ENCODE measurements at places on chromosomes 4 and X.

- DNase-seq = no peak
These were observed 293.8 kb upstream of the CTSO start for GRCh38 chr4:156247470-156247869.

DNA sequence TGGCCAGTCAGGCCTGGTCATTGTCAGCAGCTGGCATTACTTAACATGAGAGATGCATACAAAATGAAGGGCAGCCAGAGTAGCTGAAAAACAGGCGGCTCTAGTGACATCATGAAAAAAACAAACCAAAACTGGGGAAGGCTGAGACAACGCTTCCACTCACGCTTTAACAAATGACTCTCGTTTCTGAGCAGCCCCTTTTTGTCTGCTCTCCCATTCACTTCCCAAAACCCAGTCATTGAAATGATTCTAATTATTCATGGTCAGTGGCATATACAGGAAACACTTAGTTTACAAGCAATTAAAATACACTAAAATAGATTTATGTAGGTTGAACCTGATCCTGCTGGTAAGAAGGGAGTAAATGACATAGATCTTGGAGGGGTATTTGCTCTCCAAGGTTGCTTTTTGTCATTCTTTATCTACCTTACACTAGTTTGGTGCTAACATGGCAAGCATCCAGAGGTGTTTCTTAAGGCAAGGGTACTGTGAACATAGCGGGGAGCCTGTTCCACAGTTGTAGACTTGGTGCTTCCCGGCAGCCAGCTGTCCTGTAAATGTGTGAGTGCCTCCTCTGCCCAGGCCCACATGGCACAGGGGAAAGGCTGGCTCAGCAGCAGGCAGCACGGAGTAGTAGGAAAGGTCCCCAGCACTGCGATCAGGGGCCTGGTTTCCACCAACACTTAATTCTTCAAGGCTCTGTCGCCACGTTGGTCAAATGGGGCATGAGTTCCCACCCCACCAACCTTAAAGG, 61.2 kb upstream of the CITED1 start:
- no peak for DNase-seq

- no peak for DNase-seq
These were observed 238.8 kb upstream of the PCDH10 start for GRCh38 chr4:132910229-132910748.

DNA sequence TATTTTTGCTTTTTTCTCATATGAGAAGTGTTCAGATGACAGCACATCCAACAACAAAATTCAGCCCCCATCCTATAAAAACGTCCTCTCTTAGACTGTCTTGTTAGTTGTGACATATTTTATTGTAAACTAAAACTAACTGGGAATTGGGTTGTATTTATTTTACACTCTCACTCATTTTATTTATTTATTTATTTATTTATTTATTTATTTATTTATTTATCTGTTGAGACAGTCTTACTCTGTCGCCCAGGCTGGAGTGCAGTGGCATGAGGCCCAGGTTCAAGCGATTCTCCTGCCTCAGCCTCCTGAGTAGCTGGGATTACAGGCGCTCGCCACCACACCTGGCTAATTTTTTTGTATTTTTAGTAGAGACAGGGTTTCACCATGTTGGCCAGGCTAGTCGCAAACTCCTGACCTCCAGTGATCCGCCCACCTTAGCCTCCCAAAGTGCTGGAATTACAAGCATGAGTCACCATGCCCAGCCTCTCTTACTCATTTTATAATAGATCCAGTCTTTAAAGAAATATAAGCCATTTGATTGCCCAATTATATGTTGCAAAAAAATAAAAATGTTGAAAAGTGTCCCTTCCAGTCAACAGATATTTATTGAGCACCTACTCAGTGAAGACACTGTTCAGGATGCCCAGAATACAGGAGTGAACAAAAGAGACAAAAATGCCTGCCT, 44.6 kb downstream of the PALLD start:
- DNase-seq = no peak

DNA sequence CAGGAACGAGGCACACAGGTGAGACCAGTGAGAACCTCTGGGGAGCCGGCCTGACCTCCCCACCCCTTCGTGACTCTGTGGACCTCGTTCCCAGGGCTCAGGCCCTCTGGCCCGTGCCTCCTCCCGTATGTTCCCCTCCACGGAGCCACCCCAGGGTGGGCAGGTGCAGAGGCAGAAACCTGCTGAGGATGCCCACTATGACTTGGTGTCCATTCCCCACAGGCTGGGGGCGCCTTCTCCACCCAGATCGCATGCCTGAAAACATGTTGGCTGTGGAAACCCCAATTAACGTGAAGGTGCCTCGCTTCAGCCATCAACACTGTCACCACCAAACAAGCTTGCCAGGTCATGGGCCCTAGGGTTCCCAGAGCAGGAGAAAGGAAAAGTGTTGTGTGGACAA, 27.0 kb downstream of the BLOC1S4 start:
- DNase-seq = no peak

GRCh38 chr4:10599574-10599973, 85.0 kb downstream of the CLNK start:
- no peak for DNase-seq

- DNase-seq = no peak
These were observed 47.9 kb downstream of the COX18 start for GRCh38 chr4:73021634-73022033.

- no peak for DNase-seq
These were observed 700.5 kb downstream of the TRIML1 start for GRCh38 chr4:188839704-188840103.

DNA sequence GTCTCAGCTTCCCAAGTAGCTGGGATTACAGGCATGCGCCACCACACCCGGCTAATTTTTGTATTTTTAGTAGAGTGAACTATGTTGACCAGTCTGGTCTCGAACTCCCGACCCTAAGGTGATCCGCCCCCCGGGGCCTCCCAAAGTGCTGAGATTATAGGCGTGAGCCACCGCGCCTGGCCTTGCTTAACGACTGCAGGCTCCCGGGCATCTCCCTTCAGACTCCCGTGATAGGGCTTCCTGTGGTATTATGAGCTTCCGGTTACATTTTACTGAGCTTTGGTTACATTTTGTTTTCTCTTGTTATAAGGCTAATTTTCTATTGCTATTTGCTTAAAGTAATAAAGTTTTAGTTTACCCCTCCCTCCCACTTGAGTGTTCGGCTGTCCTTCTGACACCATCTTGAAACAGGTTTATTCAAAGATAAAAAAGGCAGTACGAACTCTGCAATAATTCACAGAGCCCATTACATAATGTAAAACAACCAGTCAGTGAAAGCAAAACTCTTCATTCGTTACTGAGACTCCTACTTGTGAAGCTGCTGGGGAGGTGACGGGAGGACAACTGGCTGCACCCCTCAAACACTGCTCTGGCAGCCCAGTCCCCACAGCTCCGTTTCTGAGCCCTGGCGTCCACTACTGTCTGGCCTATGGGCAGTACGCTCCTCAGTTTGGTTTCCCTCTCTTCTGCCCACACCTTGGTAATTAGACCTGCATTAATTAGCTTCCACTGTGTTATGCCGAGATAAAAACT, 795.7 kb upstream of the SLIT2 start:
- no peak for DNase-seq

DNA sequence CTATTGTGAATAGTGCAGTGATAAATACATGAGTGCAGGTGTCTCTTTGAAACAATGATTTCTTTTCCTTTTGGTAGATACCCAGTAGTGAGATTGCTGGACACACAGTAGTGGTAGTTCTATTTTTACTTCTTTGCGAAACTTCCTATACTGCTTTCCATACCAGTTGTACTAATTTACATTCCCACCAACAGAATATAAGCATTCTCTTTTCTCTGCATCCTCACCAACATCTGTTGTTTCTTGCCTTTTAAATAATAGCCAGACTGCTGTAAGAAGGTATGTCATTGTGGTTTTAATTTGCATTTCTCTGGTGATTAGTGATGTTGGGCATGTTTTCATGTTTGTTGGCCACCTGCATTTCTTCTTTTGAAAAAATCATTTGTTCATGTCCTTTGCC, 105.9 kb downstream of the COL4A6 start:
- no peak for DNase-seq

GRCh38 chr4:56531823-56532222, 26.2 kb downstream of the ARL9 start:
- no peak for DNase-seq

- no peak for DNase-seq
These were observed 190.7 kb downstream of the RPA4 start for GRCh38 chrX:97074400-97074799.

- no peak for DNase-seq
These were observed 83.2 kb downstream of the TMEM131L start for GRCh38 chr4:153549405-153549804.

- no peak for DNase-seq
These were observed 81.6 kb downstream of the BANK1 start for GRCh38 chr4:101871962-101872676.

DNA sequence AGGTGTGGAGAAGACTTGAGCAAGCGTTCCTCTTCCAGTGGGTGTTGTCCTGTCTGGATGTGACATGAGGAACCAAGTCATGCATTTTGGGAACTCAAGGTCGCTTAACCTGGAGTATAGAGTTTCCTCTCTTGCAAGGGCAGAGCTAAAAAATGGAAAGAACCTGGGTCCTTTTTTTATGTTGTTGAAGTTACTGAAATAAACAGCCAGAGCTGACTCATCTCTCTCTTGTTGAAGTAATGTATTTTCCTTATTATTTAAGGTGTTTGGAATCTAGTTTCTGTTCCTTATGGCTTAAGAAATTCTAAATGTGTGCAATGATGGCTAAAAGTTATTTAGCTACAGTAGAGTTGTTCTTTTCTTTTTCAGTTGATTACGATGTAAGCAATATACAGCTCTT, 314.5 kb downstream of the CAMK2D start:
- DNase-seq = no peak

DNA sequence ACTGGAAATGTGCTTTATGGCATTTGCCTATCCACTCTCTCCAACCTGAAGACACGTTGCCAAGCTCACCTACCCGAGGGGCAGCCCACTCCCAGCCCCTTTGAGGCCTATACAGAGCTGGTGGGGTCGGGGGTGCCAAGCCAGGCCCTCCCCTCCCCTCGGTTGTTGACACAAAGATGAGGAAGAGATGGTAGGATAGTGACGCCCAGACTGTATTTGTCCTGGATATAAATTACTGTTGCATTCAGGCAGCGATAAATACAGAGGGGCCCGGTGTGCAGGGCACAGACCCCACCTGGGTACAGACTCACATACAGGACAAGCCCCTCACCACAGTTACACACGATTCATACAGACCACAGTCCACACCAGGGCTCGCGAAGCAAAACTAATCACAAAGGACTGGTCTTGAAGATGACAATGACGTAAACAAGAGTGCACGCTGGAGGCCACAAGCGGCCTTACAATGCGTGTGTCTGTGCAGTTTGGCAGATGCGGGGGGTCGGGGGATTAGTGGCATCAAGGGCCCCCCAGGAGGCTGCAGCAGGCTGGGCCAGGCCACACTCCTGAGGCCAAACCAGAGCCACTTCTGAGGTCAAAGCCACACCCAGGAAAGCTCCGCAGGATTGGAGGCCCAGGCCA, 14.6 kb downstream of the DGKQ start:
- DNase-seq = no peak

DNA sequence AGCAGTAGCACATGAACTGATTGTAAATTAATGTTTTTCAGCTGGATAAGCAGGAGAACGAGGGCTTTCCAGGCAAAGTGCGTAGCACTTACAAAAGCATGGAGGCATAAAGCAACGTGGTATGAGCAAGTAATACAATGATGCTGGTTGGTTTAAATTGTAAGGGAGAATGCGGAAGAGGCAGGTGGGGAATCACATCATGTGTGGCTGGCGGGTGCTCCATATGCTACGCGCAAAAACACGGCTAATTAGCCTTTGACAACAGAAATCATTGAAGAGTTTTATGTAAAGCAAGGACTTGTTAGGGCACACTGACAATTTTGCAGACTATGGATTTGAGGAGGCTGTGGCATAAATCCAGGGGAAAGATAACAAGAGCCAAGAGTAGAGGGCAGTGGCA, 14.6 kb downstream of the SYTL4 start:
- no peak for DNase-seq

DNA sequence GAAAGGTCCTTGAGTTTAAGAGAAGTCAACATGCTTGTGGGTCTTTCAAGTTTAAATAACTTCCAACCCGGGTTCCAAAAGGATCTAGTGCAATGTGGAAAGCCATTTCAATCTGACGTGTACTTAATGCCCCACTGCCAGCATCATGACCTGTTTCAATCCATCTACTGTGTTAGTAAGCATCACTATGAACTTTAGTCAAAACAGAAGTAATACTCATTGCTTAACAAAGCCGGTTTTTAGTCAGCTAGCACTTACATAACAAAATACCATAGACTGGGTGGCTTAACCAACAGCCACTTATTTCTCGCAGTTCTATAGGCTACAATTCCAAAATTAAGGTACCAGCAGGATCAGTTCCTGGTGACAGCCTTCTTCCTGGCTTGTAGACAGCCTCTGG, 677.5 kb downstream of the DMD start:
- no peak for DNase-seq

- DNase-seq = no peak
These were observed 319.1 kb downstream of the PCDH19 start for GRCh38 chrX:100090931-100091330.

Data from femur (tissue), 1 donor.